ENCODE measurements at places on chromosomes 5 and 9.

- no peak for DNase-seq
These were observed 329.5 kb downstream of the BNC2 start for GRCh38 chr9:16540743-16541613.

- no peak for DNase-seq
These were observed 45.0 kb upstream of the PRSS3 start for GRCh38 chr9:33750307-33750838.

- DNase-seq, result no peak
These were observed 251.6 kb upstream of the PTGER4 start for GRCh38 chr5:40428126-40428525.

DNA sequence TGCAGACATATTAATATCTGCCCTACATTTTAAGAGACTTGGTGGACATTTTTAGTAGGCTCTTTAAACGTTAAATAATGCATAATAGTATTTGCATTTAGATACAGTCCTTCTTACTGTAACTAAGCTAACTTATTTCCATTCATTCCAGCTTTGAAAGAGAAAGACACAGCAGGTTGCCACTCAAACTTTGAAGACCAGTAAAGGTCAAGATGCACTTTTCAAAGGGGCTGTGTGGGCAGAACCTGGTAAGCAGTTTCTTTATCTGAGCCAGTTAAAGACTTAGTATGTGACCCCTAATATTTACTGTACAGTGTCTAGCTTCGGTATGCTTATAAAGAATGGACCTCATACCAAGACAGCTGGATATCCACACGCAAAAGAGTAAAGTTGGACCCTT, 20.8 kb downstream of the PLGRKT start:
- DNase-seq, result no peak

GRCh38 chr5:153623124-153623523, 132.7 kb downstream of the GRIA1 start:
- no peak for DNase-seq

- DNase-seq, result no peak
These were observed 8.6 kb downstream of the HAVCR2 start for GRCh38 chr5:157100140-157100679.

GRCh38 chr9:36864491-36865410, 169.3 kb downstream of the PAX5 start:
- DNase-seq, result no peak

DNA sequence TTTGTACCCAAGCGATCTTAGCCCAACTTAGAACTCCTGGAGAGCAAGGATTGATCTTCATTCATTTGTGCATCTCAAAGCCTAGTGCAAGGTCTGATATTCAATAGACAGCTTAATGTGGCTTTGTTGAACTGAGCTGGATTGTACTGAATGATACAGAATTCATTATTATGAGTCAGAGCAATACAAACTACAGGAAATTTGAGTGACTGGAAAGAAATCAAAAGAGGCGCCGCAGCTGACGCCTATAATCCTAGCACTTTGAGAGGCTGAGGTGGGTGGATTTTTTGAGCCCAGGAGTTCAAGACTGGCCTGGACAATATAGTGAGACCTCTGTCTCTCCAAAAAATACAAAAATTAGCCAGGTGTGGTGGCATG, 58.6 kb downstream of the ENC1 start:
- no peak for DNase-seq

GRCh38 chr9:70040376-70040903, 3.2 kb upstream of the MAMDC2 start:
- no peak for DNase-seq

GRCh38 chr5:33223563-33224284, 217.0 kb upstream of the TARS1 start:
- no peak for DNase-seq

DNA sequence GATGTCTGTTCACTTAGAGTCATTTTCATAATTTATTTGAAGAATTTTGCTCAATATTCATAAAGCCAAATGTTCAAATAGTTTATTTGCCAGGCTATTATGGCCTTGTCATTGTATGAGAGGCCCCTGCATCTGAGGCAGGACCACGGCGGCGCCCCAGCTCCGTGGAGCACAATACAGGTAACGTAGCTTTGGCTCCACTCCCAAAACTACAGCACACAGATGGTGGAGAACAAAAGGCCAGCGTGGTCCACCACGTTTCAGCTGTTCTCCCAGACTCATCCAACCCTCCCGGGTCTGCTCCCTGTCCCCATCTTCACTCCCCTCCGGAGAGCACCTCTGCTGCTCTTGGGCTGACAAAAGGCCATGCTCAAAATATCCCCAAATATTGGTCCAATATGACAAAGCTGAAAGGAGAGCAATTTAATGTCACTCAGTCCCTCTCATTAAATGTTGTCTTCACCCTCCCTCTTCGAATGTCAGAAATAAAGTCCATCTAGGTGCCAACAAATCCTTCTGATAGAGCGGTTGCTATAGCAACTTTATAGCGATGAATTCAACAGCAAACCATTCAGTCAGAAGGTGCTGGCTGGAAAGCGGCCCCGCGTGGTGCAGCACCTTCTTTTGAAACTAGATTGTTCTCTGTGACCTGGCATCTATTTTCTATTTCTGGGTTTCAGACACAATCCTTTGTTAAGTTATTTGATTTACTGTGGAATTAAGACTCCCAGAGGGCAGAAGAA, 504.3 kb downstream of the ARHGEF28 start:
- DNase-seq, result no peak

- DNase-seq, result no peak
These were observed 348.0 kb upstream of the RFX3 start for GRCh38 chr9:3873818-3874217.

DNA sequence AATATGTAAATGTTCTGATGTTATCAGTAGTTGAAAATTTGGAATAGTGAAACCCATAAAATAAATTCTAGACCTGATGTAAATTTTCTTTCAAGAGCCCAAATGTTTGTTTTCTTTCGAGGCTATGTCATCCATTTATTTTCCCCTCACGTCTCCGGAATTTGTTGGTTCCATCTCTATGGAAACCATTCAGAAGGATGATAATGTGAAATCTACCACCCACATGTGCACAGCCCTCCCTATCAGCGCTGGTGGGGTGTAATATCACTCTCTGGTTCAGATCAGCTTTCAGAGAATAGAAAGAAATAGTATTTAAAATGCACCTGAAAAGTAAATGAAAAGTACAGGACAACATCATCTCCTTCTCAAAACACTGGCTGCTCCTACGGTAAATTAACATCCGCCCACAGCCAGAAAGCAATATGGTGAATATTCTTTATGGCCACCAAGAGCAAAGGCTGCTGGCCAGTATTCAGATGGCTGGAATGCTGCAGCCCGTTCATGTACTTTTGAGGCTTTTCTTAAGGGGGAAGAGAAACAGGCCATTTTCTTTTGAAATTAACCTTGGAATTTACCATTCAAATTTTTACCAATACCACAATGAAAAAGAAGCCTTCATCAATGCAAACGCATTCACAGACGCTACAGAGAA, 28.5 kb downstream of the GLDC start:
- DNase-seq, result no peak

DNA sequence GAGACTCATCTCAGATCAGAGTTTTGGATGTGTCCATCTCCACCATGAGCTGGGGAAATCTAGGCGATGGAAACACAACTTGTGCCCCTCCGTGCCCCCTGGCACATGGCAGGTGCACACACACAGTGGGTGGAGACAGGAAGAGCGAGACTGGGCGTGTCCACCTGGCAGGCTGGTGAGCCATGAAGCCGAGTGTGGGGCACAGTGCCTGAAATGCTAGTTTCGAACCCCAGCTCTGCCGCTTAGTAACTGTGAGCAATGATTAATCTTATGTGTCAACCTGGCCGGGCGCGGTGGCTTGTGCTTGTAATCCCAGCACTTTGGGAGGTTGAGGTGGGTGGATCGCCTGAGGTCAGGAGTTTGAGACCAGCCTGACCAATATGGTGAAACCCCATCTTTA, 80.8 kb upstream of the RNU6ATAC start:
- DNase-seq, result no peak

GRCh38 chr5:164020116-164020515, 514.7 kb downstream of the MAT2B start:
- DNase-seq, result no peak

DNA sequence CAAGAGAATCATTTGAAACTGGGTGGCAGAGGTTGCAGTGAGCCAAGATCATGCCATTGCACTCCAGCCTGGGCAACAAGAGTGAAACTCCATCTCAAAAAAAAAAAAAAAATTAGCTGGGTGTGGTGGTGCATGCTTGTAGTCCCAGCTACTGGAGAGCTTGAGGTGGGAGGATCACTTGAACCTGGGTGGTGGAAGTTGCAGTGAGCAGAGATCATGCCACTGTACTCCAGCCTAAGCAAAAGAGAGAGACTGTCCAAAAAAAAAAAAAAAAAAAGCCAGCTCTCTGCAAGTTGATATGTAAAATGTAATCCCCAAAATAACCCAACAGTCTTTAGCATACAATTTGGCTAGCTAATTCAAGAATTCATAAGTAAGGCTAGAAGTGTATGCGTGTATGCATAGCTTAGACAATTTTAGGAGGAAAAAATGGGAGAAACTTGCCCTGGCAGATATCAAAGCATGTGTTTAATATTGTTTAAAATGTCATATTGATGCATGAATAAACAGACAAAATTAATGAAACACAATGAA, 36.3 kb downstream of the C5orf22 start:
- no peak for DNase-seq

GRCh38 chr5:96870094-96871026, 5.9 kb upstream of the ERAP2 start:
- no peak for DNase-seq

DNA sequence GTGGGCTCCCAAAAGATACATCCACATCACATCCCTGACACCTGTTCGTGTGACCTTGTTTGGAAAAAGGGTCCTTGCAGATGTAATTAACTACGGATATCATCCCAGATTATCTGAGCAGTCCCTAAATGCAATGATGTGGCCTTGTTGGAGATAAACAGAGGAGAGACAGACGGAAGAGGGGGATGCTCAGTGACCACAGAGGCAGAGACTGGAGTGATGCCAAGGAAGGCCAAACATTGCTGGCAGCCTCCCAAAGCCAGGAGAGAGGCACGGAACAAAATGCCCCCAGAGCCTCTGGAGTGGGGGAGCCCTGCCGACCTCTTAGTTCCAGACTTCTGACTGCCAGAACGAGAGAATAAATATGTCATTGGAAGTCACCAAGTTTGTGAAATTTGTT, 15.0 kb upstream of the VAV2 start:
- DNase-seq, result no peak

- DNase-seq, result peak; percentile 29
These were observed 962 bp upstream of the NR6A1 start for GRCh38 chr9:124771867-124772679.

- DNase-seq, result no peak
These were observed 658.4 kb downstream of the TLR4 start for GRCh38 chr9:118362596-118362995.

DNA sequence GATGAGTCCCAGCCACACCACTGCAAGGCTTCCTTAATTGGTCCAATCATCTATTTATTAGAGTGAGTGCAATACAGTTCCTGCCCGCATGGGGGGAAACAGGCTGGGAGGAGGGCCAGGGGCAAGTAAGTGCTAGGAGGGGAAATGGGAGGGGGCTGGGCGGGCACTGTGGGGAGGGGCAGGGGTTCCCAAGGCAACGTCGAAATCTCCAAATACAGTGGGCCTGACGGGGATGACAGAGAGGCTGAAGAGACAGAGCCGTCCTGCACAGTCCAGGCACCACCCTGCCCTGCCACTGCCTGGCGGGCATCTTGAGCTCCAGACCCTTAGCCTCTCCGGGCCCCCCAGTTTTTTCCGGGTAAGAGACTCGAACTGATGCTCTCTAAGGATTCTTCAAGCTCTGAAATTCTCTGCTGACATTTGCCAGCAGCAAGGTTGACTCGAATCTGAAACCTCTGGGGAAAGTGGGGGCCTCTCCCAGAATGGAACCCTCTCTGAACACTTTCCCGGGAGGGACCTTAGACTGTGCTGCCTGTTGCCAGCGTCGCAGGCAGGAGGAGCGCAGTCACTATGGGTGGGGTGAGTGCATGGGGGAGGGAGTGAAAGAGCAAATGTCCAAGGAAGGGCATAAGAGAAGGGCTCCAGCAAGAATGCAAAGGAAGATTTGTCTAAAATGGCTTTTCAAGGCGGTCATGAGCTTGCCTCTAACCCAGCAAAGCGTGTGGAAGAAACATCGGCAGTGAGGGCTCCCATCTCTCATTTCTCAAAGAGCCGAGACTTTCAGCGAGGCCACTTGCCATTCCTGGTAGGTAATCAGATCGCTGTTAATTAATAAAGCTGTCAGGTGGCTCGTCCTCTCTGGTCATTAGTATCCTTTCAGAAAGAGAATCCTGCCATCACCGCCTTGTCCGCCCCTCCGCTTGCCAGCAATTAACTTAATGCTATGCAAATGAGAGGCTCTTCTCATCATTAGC, 99.0 kb downstream of the GTF3C4 start:
- DNase-seq, result peak; percentile 70

GRCh38 chr5:36820900-36821299, 55.7 kb upstream of the NIPBL start:
- DNase-seq, result no peak

DNA sequence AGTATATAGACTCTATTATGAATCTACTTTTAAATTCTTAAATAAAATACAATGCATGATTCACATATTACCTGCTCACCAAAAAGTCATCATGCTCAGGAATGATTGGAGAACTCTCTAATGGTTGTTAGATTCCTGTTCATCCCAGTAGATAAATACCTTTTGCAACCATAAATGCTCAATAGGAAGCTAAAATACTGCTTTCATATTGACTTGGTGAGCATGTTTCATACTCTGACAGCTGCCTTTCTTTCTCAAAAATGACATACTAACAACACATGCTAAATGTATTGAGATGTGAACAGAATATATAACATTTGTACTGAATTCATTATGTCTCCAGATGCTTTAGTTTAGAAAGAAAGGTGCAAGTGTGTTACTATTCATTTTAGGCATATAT, 79.6 kb upstream of the SLCO6A1 start:
- DNase-seq, result no peak

GRCh38 chr9:134561427-134562145, 80.0 kb upstream of the COL5A1 start:
- no peak for DNase-seq

- DNase-seq, result no peak
These were observed 42.9 kb downstream of the FAF2 start for GRCh38 chr5:176491101-176491502.

DNA sequence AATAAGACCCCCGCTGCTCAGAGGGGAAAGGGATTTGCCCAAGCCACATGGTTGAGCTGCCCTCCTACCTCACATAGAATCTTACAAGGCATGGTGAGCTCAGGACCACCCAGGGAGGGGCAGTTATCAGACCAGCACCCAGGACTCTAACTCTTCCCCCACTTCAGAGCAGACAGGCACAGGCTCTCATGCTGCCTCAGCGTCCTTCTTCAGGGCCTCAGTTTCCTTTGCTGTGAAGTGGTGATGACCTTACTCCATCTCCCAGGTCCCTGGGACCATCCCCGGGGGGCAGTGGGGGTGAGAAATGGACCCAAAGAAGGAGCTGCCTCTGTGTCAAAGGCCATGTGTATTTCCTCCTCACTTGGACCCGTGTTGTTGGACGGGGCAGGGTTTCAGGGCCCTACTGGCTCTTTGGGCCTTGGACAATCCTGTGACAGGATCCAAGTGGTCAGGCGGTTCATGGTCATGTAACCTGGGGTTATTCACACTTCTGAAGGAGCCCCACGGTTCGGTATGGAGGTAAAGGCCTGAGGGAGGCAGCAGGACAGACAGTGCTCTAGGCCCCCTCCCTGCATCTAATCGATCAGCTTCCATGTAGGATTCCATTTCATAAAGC, 31.7 kb upstream of the CSF1R start:
- no peak for DNase-seq

Measured in activated CD4-positive, alpha-beta T cell treated with anti-CD3 and anti-CD28 coated beads for 4 hours (primary cell).